ENCODE measurements at places on chromosomes 2 and 18. TPM values are rescaled to one million over a fixed set of nuclear protein-coding genes. Genes with fewer than 3 reads are reported as not detected.

The CYP27A1 gene
- 0.60 TPM for total RNA-seq

The PROC gene
- total RNA-seq = 0.76 TPM

The ARHGAP25 gene
- 128 TPM for total RNA-seq

The ANKRD29 gene
- total RNA-seq = 0.48 TPM

The CYBRD1 gene
- 1.3 TPM for total RNA-seq

The EVA1A gene
- not detected for total RNA-seq

The TET3 gene
- total RNA-seq = 32.2 TPM

The BUB1 gene
- total RNA-seq = 2.7 TPM

The CHST10 gene
- total RNA-seq = 3.6 TPM

- no peak for DNase-seq
Observed at GRCh38 chr2:18558458-18558857, 2.0 kb downstream of the RDH14 start.

GRCh38 chr18:13107074-13107473 lies 111.5 kb upstream of the LDLRAD4 start:
- DNase-seq = no peak

- DNase-seq = no peak
Observed at GRCh38 chr2:49113046-49113445, 41.3 kb downstream of the FSHR start.

DNA sequence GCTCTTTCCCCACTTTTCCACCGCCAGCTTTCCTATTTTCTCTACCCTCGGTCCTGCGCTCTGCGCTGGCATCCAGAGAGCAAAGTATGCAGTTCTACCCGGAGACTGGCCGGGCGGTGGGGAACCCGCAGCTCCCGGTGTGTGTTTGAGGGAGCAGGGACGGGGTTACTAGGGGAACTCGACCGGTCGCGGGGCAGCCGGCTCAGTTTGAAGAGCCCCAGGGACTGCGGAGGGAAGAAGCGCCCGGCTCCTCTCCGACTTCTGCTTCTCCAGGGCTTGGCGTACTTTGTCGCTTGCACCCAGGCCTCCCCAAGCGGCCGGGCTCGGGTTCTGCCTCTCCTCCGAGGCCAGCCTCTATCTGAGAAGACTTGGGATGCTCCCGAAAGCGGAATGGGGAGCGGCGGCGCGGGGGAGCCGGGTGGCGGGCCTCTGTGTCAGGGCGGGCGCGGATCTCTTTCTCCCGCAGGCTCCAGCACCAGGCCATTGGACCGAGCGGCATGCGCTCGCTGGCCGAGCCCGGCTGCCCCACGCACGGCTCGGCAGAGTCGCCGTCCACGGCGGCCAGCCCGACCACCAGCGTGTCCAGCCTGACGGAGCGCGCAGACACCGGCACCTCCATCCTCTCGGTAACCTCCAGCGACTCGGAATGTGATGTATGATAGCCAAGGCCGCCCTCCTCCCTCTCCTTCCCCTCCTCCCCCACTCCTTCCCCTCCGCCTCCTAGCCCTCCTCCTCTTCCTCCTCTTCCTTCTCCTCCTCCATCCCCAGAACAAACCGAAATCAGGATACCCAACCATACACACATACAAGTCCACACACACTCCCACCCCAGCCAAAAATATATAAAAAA lies 2.8 kb downstream of the SIX3 start:
- no peak for DNase-seq

DNA sequence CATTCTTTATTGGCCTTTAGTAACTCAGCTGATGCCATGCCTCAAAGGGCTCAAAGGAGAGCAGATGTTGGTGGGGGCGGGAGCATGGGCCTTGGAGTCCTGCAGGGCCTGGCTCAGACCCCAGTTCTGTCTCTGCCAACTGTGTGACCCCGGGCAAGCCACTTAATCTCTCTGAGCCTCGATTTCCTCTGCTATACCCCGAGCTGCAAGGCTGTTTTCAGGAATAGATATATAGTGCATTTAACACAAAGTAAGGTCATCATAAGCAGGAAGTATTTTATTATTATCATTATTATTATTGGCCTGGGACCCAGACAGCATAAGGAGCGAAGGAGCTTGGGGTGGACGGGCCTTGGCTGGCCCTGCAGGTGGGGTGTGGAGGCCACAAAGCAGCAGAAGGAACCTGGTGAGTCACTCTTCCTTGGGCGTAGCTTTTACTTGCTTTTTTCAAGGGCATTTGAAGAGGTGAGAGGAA lies 162.7 kb downstream of the INHBB start:
- DNase-seq = no peak

DNA sequence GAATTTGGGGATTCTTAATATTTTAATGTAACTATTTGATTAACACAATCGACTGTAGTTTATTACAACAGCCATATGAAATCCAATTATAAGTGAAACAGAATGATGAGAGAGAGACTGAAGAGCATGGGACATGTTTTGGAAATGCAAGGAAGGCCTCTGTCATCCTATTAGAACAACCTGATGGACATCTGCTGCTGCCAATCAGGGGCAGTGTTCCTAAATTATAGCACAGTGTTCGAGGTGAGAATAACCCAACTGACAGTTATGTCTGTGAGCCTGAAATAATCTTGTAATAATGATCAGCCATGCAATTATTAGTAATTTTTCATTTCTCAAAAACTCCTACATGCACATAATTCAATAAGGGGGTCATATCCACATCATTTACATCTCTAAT lies 73.6 kb downstream of the CCDC141 start:
- DNase-seq = no peak

- DNase-seq = no peak
Observed at GRCh38 chr2:66948234-66948633, 448.9 kb upstream of the ETAA1 start.

DNA sequence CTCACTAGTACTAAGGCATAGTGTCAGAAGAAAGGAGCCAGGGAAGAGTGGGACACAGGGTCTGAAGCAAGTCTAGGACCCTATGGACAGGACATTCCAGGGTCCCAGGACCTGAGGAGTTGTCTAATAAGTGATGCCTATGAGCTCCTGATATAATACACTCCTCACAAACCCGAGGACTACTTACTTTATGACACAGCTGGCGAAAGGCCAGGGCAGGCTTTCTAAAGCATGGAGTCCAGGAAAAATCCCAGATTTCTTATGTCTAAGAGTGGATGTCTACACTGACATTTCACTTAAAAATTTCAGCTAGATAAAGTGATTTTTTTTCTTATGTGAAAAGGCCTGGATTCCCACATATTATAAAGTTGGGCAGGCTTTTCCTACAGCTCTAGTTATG lies 502.2 kb upstream of the SETBP1 start:
- no peak for DNase-seq

- DNase-seq = no peak
Observed at GRCh38 chr2:110948027-110948674, 172.6 kb upstream of the BCL2L11 start.

DNA sequence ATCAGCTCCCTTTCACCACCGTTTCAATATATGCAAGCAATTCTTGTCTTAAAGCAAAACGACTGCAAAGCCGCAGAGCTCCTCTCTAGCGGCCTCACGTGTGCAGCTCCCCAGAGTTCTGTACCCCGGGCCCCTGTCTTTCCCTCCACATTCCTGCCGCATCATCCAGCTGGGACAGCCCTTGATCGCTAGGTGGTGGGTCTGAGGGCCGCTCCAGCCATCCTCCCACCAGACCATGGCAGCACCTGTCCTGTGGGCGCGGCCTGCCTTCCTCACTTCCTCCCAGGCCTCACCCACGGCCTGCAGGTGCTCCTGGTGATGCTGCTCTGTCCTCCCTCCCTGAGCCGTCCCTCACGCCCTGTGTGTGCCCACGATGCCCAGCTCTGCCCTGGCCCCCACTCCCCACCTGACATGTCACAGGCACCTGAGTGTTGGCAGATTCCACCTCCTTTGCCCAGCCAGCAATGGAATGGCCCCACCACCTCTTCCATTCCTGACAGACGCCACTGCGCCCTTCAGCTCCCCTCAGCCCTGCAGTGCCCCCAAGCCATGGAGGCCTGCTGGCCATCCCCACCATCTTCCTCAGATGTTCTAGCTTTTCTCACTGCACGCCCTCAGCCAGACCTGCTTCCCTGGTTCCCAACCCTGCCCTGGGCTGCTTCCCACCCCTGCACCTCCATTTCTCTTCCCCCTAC lies 15.3 kb upstream of the ALLC start:
- no peak for DNase-seq

DNA sequence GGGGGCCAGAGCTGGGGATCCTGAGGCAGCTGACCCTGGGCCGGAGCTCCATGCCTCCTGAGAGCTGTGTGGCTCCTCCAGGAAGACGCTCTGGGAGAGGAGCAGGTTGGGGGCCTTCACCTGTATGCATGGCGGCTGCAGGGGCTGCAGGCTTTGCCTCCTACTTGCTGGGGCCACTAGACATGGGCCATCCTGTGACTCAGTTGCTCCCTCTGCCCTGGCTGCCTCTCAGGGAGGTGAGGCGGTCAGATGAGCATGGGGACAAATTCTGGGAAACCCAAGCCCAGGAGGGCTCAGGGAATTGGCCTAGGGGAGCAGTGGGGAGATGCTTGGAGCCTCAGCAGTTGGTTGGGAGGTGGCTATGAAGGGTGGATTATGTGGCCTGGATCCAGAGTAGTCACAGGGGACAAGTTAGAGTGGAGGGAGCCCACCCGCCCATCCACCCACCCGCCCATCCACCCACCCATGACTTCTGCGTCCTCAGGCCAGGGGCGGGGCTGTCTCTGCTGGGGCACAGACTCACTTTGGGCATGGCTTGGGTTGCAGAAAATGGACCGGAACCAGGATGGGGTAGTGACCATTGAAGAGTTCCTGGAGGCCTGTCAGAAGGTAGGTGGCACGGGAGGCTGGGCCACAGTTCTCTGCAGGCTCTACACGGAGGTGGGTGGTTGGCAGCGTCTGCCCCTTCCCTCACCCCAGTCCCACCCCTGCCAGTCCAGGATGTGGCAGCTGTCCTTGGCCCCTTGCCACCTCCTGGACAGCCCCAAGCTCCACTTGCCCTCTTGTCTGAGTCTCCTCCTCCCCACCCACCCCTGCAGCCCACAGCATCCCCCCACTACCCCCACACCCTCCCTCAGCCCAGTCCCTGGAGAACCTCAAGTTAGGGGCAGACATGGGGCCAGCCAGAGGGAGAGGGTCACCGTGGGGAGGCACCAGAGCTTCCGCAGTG lies 19.5 kb upstream of the FAHD2A start:
- DNase-seq = no peak

- no peak for DNase-seq
Observed at GRCh38 chr2:168550670-168551069, 94.6 kb downstream of the CERS6 start.

GRCh38 chr2:220034426-220035130 lies 407.1 kb downstream of the SLC4A3 start:
- DNase-seq = no peak

DNA sequence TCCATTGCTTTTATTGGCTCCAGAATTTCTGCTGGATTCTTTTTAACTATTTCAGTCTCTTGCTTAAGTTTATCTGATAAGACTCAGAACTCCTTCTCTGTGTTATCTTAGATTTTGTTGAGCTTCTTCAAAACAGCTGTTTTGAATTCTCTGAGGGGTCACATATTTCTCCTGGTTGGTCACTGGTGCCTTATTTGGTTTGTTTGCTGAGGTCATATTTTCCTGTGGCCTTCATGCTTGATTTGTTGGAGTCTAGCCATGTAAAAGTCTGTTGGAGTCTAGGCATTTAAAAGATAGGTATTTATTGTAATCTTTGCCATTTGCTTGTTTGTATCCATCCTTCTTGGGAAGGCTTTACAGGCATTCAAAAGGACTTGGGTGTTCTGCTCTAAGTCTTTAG lies 398.7 kb downstream of the DSEL start:
- no peak for DNase-seq

GRCh38 chr2:207140265-207140664 lies 25.5 kb downstream of the KLF7 start:
- DNase-seq = no peak

GRCh38 chr2:239293775-239294430 lies 106.9 kb downstream of the HDAC4 start:
- DNase-seq = peak; percentile 31

DNA sequence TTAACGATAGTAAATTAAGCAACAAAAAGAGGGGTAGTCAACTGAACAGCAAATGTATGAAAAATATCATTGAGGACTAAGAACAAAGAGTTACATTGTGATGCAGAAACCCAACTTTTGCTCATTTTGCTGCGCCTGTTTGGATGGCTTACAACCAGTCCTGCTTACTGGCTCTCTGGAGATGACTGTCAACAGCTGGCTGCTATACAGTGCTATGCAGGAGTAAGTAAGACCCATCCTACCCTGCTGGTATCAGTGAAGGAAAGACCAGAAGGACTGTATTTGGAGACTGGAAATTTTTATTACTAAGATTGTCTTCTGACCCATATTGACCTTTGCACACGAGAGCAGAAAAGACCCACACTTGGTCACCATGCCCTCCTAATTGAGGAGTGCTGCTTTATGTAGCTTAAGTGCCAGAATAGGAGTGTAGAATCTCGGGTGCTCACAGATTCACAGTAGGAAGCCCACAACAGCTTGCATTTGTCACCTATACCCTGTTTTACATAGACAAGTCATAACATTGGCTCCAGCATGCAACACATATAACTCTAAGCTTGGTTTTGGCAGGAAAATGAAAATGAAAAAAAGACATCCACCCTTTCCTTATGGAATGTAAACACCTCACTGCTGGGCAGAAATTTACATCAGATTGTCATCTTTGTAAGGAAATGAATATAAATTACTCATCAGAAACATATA lies 1915.0 kb upstream of the CELF4 start:
- DNase-seq = no peak

- no peak for DNase-seq
Observed at GRCh38 chr2:20544153-20544747, 97.4 kb downstream of the RHOB start.

DNA sequence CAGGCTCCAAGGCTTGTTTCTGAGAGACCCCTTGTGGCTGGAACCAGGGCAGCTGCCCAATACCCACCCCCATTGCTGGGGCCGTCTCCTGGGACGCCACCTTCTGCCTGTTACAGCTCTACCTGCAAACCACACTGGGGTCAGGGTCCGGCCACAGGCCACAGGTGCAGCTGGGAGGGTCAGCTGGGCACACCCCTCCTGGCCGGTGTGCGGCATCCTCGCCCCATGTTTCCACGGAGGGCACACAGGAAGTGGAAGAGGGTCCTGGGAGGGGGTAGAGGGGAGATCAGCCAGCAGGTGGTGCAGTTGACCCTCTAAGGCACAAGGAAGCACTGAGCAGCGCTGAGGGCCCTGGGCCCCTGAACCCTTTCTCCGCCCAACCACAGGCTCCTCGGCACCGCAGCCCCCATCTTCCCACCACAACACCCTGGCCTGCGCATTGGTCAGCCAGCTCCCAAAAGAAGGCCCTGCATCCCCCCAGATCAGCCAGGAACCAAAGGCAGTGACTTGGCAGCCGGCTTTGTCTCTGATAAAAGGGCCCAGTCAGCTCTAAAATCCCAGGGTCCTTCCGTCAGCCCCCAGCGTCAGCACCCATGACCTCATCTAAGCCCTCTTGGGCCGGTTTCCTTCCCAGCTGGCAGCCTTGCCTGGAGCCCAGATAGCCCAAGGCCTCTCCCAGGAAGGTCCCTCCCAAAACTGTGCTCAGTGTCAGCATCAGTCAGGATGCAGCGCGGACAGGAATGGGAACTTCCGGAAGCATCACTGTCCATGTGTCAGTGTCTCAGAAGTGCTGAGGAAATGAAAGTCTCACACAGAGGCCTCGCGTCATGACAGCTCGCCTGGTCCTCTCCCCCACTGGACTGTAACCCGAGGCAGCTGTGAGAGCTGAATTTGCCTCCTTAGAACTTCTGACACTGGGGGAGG lies 1.7 kb downstream of the ERFE start:
- DNase-seq = no peak

- no peak for DNase-seq
Observed at GRCh38 chr2:49931241-49931640, 776.9 kb upstream of the FSHR start.

- no peak for DNase-seq
Observed at GRCh38 chr2:133082034-133082433, 412.0 kb upstream of the LYPD1 start.

GRCh38 chr2:44186810-44187209 lies 18.1 kb downstream of the PPM1B start:
- DNase-seq = no peak

All from T-cell (primary cell).